ENCODE measurements at places on chromosomes 1 and 21.
A peak's percentile ranks its signal among the peaks of the same experiment; 100 is the strongest.

GRCh38 chr21:41289431-41289830 lies 27.2 kb upstream of the FAM3B start:
- no peak for DNase-seq

GRCh38 chr1:36008546-36009197 lies 75.2 kb upstream of the TEKT2 start:
- peak; percentile 18 for DNase-seq

GRCh38 chr1:215797859-215798258 lies 230.8 kb downstream of the KCTD3 start:
- no peak for DNase-seq

GRCh38 chr1:218366322-218367052 lies 21.4 kb downstream of the TGFB2 start:
- no peak for DNase-seq

DNA sequence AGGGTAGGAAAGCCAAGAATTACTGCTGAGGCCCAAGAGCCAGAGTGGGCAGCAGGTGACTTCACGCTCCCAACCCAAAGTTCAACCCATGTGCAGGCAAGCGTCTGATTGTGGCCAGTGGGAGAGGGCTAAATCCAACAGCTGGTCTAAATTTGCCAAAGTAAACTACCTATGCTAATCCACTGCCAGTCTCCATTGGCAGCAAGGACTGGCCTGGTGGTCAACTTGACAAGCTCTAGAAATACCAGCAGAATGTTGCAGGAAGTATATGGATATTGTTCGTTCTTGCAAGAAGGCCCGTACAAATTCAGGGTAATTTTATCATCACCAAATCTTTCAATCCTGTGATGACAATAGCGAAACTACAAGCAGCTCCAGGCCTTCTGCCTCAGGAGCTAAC lies 1.5 kb downstream of the TMEM63A start:
- no peak for DNase-seq

All from AG04450 (cell line).